Vagina (tissue), 2 donors: ENCODE measurements at places on chromosomes 5 and 9. TPM values are rescaled to one million over a fixed set of nuclear protein-coding genes. Genes with fewer than 3 reads are reported as not detected.

GRCh38 chr5:89703817-89704216 lies 705.7 kb downstream of the CETN3 start:
- no peak for DNase-seq

- DNase-seq: no peak
Measured at GRCh38 chr5:128980917-128981316, 15.6 kb downstream of the SLC27A6 start.

DNA sequence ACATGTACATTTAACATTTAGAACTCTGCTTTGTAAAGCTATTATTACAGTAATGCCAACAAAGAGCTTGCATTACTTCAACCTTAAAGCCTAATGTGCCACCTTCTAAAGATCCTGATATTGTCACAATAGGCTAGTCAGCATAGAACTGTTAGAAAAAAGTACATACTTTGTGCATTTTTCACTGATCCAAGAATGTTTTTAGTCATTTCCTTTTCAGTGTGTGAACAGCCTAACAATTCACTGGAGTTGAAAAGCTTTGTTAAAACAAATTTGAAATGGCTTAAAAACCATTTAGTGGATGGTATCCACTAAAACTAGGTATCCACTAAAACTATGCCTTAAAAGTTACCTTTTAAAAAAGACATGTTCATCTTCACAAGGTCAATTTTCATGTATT lies 4.5 kb downstream of the RPS6 start:
- DNase-seq: no peak

DNA sequence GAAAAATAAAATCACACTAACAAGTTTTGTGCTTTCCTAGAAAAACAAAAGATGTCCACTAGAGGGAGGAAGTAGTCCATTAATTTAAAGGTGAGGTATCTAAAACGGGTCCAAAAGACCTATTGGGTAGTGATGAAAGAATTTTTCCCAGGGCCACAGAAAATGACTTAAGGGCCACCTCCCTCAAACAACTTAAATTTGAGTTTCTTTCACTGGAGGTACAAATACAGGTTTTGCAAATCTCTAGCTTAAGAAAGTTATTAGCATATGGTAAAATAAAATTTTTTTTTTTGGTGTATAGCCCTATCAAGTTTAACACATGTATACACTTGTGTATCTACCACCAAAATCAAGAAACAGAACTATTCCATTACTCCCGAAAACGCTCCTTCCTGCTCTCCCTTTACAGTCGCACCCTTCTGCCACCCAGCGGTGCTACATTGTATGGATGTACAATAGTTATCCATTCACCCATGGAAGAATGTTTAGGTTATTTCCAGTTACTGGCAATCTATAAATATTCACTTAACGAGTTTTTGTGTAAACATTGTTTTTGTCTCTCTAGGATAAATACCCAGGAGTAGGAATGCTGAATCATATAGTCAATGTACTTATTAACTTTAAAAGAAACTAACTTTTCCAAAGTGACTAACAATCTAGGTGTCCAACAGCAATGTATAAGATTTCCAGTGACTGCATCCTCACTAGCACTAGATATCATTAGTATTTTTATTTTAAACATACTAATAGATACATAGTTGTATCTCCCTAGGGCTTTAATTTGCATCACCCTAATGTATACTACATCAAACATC lies 21.9 kb downstream of the DEPDC1B start:
- DNase-seq: no peak

DNA sequence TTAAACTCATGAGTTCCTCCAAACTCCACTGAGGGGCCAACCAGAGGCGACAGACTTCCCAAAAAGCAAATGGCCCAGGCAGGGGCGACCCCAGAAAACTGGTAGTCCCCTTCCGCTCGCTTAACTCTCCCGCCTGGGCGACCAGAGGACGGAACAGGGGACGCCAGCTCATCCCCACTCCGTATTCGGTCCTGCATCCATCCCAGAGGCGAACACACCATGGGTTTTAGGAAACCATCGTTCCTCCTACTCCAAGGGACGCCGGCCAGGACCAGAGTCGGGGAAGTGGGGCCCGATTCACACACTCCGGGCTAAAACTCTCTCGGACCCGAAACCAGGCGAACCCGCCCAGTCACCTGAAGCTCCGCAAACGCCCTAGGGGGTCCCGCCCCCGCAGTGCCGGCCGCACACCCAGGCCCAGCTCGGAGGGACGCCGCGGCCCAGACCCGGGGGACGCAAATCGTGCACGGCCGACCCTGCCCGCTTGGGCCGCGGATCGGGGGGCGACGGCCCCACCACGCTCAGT lies 478 bp downstream of the TEX10 start:
- DNase-seq: peak; percentile 88

DNA sequence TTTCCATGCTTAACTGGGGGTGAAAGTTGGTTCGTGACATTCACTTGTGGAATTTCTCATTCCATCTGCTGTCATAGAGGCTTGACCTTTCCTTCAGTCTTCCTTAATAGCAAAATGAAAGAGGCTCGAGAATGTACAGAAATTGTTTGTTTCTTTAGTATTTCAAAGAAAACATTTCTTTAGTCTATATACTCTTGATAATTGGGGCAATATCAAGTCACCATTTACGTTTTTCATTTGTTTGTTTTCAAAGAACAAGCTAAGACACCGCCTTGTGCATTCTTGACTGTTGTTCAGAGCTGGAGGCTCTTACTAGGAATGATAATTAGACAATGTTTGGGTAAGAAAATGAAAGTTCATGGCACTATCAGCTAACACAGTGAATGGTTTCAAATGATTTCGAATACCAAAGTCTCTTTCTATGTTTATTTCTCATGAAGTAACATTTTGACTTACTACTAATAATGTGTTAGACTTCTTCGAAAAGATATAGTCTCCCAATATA lies 835.4 kb downstream of the SEMA5A start:
- no peak for DNase-seq

DNA sequence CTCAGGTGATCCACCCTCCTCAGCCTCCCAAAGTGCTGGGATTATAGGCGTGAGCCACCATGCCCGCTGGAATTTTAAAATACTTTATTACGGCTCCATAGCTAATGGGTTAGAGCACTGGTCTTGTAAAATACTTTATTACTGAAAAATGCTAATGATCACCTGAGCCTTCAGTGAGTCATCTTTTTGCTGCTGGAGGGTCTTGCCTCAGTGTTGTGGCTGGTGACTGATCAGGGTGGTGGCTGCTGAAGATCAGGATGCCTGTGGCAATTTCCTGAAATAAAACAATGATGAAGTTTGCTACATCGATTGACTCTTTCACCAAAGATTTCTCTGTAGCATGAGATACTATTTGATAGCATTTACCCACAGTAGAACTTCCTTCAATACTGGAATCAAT lies 26.0 kb upstream of the GNE start:
- DNase-seq: no peak

GRCh38 chr5:109788596-109788995 lies 98.9 kb downstream of the MAN2A1 start:
- no peak for DNase-seq

DNA sequence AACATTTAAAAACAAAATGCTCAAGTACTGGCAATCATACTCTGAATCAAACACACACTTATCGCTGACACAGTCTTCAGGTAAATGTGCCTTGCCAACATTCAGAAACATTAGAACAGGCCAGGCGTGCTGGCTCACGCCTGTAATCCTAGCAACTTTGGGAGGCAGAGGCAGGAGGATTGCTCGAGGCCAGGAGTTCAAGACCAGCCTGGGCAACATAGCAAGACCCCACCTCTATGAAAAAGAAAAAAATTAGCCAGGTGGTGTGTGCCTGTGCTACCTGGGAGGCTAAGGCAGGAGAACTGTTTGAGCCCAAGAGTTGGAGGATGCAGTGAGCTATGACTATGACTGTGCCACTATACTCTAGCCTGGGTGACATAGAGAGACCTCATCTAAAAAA lies 20.6 kb downstream of the DROSHA start:
- no peak for DNase-seq

Gene NNT
- total RNA-seq: 40.3 TPM

Gene MAST4
- 85.9 TPM for total RNA-seq

Gene EQTN
- not detected for total RNA-seq

Gene TRPM3
- 0.25 TPM for total RNA-seq

Gene ELL2
- 113 TPM for total RNA-seq
